ENCODE measurements at places on chromosomes 6 and 20. TPM values are rescaled to one million over a fixed set of nuclear protein-coding genes. Genes with fewer than 3 reads are reported as not detected.

DNA sequence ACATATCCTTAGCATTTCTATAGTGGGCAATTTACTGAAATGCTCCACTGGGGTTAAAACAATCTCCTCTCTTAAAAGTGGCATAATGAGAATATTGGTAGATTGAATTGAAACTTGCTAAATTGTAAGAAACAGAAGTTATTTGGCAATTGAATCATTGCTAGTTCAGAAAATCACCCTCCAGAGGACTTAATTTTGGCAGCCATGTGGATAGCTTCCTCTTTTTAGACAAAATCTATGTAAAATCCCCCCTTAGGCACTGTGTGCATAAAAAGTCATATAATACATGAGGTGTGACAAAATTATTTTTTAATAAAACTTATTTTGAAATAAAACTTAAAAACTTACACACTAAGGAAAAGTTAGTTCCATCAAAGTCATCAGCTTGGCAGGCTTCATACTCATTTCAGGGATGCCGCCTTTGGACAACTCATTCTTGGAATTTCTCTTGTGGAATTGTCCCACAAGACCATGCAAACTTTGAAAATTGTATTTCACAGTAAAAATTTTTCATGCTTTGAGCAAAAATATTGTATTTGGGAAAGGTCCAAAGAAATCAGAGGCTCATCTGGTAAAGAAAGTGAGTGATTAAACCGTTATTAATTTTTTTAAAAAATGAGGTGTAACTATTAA, 473.0 kb downstream of the BCKDHB start:
- DNase-seq = no peak

DNA sequence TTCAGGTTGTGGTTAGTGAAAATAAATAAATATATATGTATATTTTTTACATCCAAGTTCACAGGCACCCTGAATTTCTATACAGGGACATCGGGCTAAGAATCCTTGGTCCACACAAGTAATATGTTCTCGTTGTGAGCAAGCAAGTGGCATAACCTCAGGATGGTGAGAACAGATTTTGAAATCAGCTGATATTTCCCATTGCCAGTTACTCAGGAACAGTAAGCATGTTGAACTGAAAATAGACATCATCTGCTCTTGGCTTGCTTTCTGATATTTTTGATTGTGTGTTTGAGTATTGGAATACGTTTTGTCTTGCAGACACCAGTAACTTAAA, 87.7 kb downstream of the TRMT6 start:
- DNase-seq = no peak

DNA sequence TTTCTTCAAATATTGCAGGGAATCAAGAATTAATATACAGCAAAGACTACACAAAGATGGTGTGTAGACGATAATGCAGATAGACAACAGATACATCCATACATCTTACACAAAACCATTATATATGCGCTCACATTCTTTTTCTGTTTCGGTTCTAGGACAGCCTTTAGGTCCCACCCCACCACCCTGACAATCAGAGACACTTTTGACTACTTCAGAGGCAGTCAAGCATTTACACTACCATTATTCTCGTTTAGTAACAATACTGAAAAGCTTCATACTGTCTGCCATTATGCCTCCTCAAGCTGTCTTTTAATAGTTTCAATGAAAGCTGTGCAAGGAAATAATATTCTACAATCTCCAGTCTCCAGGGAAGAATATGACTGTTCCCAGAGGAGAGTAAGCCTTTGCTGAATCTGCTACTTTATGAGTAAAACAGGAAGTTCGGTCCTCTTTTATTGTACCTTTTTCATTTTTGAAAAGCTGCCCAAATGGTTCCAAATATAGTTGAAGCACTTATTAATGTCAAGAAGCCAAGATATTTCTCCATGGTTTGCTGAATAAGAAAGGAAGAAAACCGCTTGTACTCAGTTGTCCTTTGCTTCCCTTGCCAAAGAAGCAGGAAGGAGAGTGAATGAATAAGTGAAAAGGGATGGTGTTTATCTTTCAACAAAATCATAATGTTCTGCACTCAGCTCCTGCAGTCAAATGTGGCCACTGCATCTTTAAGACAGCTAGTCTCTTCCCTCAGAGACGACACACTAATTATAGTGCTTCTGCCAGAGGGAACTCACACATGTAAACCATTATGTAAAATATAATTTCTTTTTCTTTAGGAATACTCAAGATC, 468.3 kb downstream of the CDC5L start:
- no peak for DNase-seq

DNA sequence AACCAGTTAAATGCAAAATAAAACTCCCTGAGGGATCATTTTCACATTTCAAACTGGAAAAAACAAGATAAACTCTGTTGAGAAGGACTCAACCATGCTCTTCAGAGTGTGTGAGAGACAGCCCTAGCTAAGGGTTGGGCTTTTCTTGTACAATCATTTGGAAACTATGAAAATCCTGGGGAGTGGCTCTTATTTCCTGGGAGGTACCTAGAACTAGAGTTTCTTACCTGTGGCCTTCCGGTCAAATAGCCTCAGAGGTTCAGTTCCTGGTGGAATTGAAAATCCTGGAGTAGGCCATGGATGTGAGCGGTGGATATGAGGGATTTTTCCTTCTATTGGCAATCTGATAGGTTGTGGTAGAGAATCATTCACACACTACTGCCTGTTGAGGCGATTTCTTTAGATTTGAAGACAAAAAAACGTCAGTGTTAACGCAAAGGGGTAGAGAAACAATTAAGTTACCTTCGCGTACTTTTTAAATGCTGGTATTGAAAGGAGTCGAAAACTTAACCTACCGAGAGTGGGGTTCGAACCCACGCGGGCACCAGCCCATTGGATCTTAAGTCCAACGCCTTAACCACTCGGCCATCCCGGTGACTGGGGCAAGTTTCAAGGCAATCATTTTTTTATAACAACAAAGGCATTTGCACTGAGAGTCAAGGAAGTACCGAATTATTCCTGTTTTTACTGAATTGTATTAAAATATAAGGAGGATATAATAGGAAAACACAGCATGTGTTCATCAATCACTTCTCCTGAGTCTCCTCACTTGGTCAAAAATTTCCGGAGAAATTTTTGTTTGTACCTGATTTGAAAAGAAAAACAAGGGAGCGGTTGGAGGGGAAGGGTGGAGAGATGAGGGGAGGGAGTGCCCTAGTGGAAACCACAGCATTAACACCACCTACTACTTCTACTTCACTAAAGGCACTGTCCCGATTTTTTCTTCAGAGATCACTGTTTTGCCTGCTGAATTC, 191.3 kb downstream of the OR2B2 start:
- peak; percentile 73 for DNase-seq

- DNase-seq = no peak
Observed at GRCh38 chr6:74283532-74283931, 587.5 kb downstream of the CD109 start.

The UBR2 gene
- 19.5 TPM for total RNA-seq

The IL20RA gene
- total RNA-seq = not detected

The ACTL10 gene
- 1.4 TPM for total RNA-seq
